ENCODE measurements at places on chromosomes 1 and 21.

DNA sequence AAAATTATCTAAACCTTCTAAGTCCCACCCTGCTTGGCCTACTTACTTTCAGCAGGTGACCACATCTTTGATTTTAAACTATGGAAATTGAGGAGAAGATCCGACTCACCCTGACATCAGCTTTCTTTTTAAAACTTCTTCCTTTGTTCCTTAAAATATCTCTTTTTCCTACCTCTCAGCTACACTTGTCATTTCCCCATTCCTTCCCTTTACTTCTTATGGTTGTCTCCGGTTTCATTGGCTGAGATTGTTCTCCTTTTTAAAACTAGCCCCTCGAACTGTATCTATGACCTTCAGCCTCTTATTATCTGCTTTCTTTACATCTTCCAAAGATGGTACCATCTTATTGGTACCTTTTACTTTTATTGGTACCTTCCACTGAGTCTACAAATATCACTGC, 87.8 kb upstream of the NRIP1 start:
- DNase-seq = no peak

DNA sequence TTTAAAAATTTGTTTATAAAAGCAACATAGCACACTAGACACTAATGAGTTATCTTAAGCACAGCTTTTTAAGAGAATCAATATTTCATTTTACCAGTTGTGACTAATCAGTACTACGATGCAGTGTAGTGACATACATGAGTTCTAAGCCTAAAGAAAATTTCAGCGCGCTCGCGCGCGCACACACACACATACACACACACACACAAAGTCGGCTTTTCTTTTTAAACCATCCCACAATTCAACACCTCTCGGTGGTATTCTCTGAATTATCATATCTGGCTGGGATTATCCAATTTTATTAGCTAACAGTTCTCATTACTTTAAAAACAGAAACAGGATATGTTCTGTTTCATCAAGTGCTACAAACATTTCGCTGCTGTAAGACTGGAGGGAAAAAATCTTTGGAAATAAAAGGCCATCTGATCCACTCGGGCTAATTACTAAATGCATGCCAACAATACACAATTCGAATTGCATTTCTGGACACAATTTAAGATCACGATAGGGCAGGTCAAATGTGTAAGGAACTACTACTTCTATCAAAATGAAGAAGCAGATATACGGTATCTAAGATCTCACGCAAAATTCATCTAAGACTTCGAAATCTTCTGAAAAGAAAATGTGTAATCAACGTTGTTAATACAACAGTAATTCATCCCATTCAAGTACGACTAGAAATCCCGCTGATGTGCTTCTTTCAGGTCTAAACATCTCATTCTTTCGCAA, 1.2 kb downstream of the TUT4 start:
- no peak for DNase-seq

- no peak for DNase-seq
Observed at GRCh38 chr1:71593523-71593922, 512.7 kb upstream of the ZRANB2 start.

GRCh38 chr1:20142001-20142710, 3.0 kb downstream of the PLA2G2F start:
- DNase-seq = no peak

DNA sequence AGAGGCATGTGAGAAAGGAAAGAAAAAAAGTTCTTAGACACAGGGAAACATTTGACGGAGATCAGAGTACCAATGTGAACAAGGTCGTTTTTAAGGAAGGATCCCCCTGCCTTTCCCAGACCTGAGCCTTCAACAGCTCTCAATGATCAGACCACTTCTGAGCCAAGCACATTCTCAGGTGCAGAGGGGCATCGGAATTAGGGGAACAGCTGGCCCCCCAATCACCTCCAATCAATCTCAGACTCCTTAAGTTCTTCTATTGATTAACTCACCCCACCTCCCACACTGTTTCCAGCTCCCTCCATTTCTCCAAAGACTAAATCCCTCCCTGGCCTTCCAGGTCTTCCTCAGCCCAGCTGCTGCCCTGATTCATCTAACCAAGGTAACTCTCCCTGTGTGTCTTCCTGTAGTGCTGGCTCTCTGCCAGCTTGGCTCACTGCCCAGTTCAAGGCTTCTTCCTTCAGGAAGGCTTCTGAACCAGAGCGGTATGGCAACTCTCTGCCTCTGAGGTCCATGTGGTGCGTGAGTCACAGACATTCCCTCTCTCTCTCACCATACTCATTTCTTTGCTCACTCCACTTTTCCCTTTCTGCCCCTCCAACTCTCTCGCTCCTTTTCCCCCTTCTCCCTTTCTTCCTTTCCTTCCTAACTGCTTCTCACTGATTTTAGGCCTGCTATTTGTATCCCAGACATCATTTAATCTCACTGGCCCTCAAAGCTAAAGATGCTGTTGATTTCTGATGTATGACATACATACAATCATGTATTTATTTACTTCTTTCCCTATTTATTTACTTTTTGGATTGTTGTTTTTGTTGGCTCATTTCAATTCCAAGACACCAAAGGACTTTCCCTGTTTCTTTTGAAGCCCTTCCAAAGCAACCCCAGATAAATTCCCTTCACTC, 18.1 kb downstream of the CFAP45 start:
- no peak for DNase-seq

DNA sequence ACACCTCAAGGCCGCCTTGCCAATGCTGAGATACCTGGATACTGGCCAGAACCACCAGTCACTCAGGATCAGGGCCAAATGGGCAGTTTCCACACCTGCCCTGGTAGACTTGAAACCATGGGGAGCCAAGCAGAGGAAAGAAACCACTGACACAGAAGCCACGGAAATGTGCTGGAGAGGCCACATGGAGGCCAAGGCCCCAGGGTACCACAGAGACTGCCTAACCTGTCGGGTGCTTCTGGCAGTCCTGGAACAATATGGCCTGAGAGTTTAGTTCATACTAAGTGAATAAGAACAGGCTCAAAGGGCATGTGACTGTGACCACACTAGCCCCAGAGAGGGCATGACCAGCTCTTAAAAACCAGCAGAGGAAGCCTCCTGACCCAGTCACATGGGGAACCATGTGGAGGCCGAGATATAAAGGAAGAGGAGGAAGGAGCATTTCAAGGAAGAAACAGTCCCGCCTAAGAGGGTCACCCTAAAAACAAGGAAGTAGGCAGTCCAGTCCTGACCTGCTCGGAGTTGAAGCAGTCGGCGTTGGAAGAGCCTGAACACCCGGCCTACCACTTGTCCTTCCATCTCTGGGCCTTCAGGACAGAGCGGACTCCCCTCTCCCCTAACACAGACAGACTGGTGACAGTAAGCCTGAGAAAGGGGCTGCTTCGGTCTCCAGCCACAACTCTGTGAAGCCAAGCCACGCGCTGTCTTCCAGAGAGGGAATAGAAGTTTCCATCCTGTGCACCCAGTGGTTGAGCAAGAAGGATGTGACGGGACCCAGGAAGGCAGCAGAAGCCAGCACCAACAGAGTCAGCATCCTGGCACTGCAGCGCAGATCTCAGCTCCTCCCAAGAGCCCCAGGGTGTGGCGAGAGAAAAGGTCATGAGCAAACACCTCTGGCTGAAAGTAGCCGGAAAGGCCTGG, at the start of gene DENND2D:
DENND2D (minus strand) TSS at position 766 of the 921 bp plus-strand sequence; CDS start at position 579, 187 bp downstream.
- DNase-seq = peak; percentile 44

DNA sequence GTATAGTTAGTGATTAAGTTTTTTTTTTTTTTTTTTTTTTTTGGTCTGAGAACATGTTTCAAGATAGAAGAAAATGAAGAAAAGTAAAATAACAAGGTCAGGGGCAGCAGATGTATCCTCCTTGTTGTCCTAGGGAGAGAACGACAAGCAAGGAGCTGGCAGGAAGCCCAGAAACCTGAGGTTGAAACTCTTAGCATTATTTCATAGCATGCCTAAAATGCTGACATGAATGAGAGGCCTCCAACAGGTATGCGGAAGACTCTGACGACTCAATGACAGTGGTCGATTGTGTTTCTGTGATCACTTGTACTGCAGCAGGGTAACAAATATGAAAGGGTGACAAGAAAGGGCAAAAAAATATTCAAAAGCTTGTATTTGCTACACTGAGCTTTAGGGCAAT, 415.9 kb downstream of the PLA2G4A start:
- DNase-seq = no peak
